ENCODE measurements at places on chromosomes 3 and 15.

- no peak for DNase-seq
Measured at GRCh38 chr3:116331380-116331779, 113.9 kb downstream of the LSAMP start.

GRCh38 chr3:170502297-170502696 lies 83.6 kb downstream of the SLC7A14 start:
- no peak for DNase-seq

DNA sequence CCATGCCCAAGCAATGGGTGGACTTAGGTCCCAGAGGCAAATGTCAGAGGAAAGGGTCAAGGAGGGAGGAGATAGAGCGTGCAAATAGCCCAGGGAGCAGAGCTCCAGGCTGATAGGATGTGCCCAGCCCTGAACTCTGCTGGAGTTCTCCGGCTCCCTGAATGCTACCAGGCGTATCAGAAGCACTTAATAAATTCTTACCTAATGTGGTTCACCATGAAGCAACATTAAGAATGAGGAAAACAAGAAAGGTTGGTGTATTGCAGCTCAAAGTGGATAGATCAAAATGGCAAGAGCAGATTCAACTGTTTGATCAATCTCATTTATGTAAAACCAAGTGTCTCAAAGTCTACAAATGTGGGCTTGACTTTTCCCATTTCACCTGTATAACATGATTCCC lies 38.3 kb downstream of the PXYLP1 start:
- no peak for DNase-seq

DNA sequence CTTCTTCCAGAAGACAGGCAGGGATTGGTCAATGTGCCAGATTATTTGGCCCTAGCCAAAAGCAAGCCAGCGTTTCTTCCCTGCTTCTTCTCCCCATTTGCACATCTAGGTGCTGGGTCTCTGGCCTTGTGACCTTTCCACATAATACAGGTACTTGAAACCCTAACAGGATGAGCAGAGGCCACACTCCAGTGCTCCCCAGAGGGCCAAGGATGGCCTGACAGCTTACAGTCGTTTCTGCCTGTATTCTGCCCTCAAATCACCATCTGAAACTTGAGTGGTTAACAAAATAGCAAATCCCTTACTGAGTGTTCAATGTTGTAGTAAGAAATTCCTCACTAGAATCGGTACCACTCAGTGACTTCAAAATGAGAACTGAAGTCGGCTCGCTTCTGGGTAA lies 29.1 kb downstream of the MKRN2 start:
- peak; percentile 23 for DNase-seq

GRCh38 chr15:67601073-67601472 lies 58.6 kb downstream of the MAP2K5 start:
- no peak for DNase-seq

- no peak for DNase-seq
Measured at GRCh38 chr3:6392123-6392522, 468.8 kb upstream of the GRM7 start.
